ENCODE measurements at places on chromosomes 11 and 22. TPM values are rescaled to one million over a fixed set of nuclear protein-coding genes. Genes with fewer than 3 reads are reported as not detected.

The MMP11 gene
- 2.6 TPM for total RNA-seq

DNA sequence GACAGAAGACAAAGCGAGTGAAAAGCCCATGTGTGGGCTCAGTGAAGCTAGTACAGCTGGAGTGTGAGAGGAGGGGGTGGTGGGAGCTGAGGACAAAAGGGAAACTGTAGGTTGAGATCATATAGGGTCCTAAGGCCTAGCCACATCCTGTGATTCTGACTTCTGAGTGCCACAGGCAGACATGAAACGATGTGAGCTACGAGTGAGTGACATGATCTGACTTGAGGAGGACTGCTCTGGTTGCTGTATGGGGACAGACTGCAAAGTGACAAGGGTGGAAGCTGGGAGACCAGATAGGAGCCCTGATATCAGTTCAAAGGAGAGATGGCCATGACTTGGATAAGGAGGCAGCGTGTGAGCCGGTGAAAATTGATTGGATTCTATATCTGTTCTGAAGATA, 85.4 kb downstream of the MICAL2 start:
- H3K27ac ChIP-seq = no peak overlapping the region
- no peaks in the 10 kb centered on the region for H3K36me3 ChIP-seq
- H3K27me3 ChIP-seq = no peaks in the 10 kb centered on the region
- no peak overlapping the region for H3K4me3 ChIP-seq
- DNase-seq = no peak

- no peak overlapping the region for H3K27ac ChIP-seq
- H3K4me3 ChIP-seq = no peak overlapping the region
- no peaks in the 10 kb centered on the region for H3K4me1 ChIP-seq
- H3K36me3 ChIP-seq = no peaks in the 10 kb centered on the region
- no peak for DNase-seq
These were observed 261.0 kb downstream of the BRD1 start for GRCh38 chr22:49566693-49567092.

The CHCHD10 gene
- 16.6 TPM for total RNA-seq

- DNase-seq = peak; percentile 70
- H3K4me3 ChIP-seq = no peak overlapping the region
- H3K36me3 ChIP-seq = no peaks in the 10 kb centered on the region
- no peaks in the 10 kb centered on the region for H3K27me3 ChIP-seq
These were observed 57.6 kb downstream of the FBXO7 start for GRCh38 chr22:32531931-32532819.

Data from lung (tissue), 17 donors.